ENCODE measurements at places on chromosomes 7 and 10.

GRCh38 chr10:3887404-3887803, 102.4 kb upstream of the KLF6 start:
- DNase-seq = no peak

DNA sequence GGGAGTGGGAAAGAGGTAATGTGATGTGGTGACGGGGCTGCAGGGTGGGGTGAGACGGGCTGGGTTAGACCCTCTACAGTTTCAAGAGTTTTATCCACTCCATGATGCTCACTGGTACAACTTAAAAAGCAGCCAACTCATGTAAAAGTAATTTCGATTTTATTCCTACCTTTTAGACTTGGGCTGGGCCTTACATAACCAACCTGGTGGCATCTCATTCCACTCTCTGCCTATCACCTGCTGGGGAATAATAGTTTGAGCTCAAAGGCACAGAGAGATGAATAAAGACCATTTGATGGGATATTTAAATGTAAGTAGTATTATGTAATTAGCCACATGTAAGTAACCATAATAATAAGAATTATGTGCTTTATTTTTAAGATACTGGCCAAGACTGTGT, 366.0 kb upstream of the RNF32 start:
- no peak for DNase-seq

DNA sequence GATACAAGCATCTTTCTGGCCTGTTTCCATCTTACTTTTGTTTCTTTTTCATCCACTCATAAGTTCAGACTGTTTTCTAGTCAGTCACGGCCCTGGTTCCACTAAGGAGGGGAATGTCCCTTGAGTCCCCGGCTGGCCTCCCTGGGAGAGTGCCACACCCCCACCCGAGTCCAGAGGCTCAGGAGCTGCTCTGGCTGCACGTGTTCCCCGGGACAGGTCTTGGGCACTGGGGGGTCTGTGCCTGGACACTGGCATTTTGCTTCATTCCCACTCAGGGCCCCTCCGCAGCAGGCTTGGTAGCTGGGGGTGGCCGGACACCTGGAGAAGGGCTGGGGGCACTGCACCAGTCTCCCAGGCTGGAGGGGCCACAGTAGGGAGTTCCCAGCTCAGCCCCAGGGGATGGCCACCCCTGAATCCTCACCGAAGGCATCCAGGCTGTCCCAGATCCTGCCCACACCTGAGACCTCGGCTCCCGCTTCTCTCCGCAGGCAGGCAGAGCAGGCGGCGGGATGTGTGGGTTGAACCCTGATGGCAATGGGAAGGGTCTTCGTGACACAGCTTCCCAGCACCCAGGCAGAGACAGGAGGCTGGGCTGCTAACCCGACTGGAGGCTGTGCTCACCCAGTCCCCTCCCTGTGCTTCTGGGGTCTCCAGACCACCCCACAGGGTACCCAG, 92.3 kb downstream of the BMS1 start:
- no peak for DNase-seq

- no peak for DNase-seq
Observed at GRCh38 chr7:22363756-22364422, 6.9 kb upstream of the RAPGEF5 start.

DNA sequence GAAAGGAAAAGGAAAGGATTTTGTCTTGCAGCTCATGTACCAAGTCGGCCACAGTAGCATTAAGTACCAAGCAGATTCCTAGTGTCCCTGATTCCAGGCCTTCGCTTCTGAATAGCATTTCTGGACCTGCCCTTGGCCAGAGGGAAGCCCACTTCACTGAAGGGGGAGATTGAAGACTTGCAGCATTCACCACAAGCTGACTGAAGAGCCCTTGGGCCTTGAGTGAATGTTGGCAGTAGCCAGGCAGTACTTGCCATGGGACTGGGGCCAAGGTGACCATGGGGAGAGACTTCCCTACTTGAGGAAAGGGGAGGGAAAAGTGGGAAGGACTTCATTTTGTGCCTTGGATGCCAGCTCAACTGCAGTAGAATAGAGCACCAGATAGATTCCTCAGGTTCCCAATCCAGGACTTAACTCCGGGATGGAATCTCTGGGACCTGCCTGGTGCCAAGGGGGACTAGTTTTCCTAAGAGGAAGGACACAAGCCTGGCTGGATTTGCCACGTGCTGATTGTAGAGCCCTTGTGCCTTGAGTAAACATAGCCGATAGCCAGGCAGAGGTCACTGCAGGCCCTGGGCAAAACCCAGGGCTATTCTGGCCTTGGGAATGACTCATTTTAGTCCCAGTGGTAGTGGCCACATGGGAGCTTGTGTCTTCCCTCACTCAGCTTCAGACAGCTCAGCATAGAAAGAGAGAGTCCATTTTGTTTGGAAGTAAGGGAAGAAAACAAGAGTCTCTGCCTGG, 141.7 kb upstream of the KCND2 start:
- DNase-seq = no peak

- no peak for DNase-seq
Observed at GRCh38 chr10:12091421-12091820, 22.7 kb downstream of the DHTKD1 start.

- no peak for DNase-seq
Observed at GRCh38 chr7:32244806-32245345, 174.7 kb upstream of the PDE1C start.

- DNase-seq = no peak
Observed at GRCh38 chr7:128940494-128941322, 3.0 kb downstream of the IRF5 start.

GRCh38 chr7:88759230-88760135, at the start of gene ZNF804B:
Gene ZNF804B, plus strand, starts transcription at chr7:88759700. Its CDS starts 277 bp downstream, at chr7:88759977.
- DNase-seq = no peak

- no peak for DNase-seq
Observed at GRCh38 chr7:140121326-140121725, 55.5 kb downstream of the KDM7A start.

- DNase-seq = no peak
Observed at GRCh38 chr7:78435355-78435754, 636.8 kb downstream of the PHTF2 start.

- no peak for DNase-seq
Observed at GRCh38 chr10:22476601-22477321, 131.5 kb downstream of the SPAG6 start.

- DNase-seq = no peak
Observed at GRCh38 chr7:129750091-129750490, 138.6 kb downstream of the NRF1 start.

DNA sequence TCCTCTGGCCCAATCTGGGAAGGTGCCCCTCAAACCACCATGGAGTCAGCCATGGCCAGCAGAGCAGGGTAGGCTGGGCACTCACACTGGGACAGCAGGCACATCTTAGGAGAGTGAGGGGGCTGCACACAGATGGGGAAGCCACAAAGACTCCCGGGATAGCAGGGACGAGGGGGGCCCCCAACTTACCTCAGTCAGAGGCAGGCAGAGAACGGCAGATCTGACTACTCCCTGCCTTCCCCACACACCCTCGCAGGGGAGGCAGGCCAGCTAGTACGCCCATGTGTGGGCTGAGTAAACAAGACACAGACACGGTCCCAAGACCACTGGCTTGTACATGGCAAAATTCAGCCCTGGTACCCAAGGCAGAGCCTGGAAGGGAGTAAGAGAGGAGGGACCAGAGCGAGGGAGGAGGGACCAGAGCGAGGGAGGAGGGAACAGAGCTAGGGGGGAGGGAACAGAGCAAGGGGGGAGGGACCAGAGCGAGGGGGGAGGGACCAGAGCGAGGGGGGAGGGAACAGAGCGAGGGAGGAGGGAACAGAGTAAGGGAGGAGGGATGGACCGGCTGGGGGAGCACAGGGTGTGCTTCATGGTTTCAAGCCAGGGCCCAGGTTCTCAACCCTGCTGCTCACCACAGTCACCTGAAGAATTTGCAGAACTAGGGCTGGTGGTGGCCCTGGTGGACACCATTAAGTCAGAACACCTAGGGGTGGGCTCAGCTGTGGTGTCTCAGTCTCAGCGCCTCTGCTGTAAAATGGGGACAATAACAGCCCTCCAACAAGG, 73.8 kb downstream of the RGS10 start:
- DNase-seq = no peak

- no peak for DNase-seq
Observed at GRCh38 chr10:15430969-15431771, 60.1 kb upstream of the FAM171A1 start.

DNA sequence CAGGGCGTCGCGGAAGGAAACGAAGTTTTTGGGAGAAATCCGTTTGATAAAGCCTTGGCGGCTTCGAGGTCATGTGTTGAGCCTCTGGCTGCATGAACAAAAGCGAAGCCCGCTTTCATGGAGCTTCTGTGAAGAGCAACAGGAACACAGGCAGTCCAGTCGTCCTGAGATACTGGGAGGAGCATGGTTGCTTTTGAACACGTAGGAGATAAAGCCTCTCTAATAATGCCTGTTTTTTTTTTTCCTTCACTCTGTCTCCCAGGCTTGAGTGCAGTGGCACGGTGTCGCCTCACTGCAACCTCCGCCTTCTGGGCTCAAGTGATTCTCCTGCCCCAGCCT, 473 bp upstream of the ZNF32 start:
- DNase-seq = no peak

- DNase-seq = no peak
Observed at GRCh38 chr7:88042157-88042556, 108.1 kb downstream of the ADAM22 start.

DNA sequence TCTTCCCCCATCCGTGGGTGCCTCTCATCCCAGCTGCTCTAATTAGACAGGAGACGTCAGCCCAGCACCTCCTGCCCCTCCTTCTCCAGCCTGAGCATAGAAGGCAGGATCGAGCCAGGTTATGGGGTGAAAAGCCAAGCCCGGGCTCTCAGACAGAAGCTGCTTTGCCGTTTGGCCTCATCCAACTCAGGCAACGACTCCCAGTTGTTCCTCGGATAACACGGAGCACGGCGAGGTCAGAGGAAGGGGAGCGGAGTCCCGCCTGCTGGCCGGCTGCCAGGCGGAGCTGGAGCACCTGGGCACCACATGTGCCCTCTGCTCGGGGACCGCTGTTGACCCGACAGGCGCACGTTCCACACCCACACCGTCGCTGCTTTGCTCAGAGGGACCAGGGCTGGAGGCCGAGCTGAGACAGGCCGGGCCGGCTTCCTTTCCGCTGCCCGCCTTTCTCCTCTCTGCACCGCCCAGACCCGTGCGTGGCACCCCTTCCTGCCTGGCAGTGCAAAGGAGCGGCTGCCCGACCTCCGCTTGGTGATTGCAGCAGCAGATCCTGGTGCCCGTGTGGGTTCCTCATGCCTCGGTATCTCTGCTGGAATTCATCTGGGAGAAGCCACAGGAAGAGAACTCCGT, 21.6 kb upstream of the UNCX start:
- DNase-seq = peak; percentile 27

DNA sequence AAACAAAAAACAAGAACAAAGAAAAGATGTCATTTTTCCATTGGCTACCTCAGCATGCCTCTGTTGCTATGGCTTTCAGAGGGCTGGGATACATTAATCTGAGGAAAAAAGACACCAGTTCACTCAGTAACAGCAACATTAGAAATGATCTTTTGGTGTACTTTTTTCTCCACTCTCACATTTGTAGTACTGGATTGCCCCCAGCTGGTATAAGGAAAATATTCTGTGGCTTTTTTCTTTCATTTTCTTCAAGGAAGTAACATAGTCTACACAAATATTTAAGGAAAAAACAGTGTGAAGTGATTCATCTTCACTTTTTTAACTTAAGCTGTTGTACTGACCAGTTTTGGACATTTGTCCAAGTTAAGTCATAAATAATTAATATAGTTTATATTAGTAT, 482.3 kb downstream of the SORCS1 start:
- DNase-seq = peak; percentile 49

GRCh38 chr10:124716369-124716768, 27.8 kb downstream of the FAM53B start:
- no peak for DNase-seq

Data from EL (cell line).